Activated T-cell treated with anti-CD3 and anti-CD28 coated beads, Interleukin-2, amount 50 U/mL, for 4 hours (primary cell): ENCODE measurements at places on chromosomes 7 and 10. TPM values are rescaled to one million over a fixed set of nuclear protein-coding genes. Genes with fewer than 3 reads are reported as not detected.

The DCLRE1C gene
- 8.4 TPM for total RNA-seq

The VWC2 gene
- not detected for total RNA-seq

The ZNF25 gene
- 3.5 TPM for total RNA-seq

The SUMF2 gene
- 110 TPM for total RNA-seq

The NYAP1 gene
- total RNA-seq, result 0.11 TPM

The THNSL1 gene
- 3.4 TPM for total RNA-seq

The PNLIPRP1 gene
- total RNA-seq, result 0.90 TPM

The DNAH11 gene
- under 0.01 TPM for total RNA-seq

The ELOVL3 gene
- not detected for total RNA-seq

The ZNF488 gene
- total RNA-seq, result not detected

The GNA12 gene
- 25.7 TPM for total RNA-seq

The SNCG gene
- not detected for total RNA-seq

The LIPF gene
- not detected for total RNA-seq

The ZNF117 gene
- total RNA-seq, result 1.7 TPM

The SEMA3E gene
- total RNA-seq, result not detected

The PITX3 gene
- total RNA-seq, result not detected

The TFPI2 gene
- total RNA-seq, result 1.2 TPM

The MUC3A gene
- total RNA-seq, result 0.16 TPM

The VGF gene
- not detected for total RNA-seq

The GJD4 gene
- not detected for total RNA-seq

The WEE2 gene
- not detected for total RNA-seq

The ADAM22 gene
- total RNA-seq, result 1.8 TPM

The PTTG1IP2 gene
- total RNA-seq, result not detected

The RPP38 gene
- total RNA-seq, result 27.2 TPM

The SLC26A5 gene
- not detected for total RNA-seq

The PPP1R9A gene
- 0.08 TPM for total RNA-seq

The AZGP1 gene
- 0.34 TPM for total RNA-seq

The RTKN2 gene
- total RNA-seq, result 3.2 TPM

The LRRD1 gene
- not detected for total RNA-seq

The RET gene
- 0.41 TPM for total RNA-seq

The EPHA1 gene
- 1.5 TPM for total RNA-seq

The ICA1 gene
- total RNA-seq, result 0.41 TPM

The ZFAND4 gene
- total RNA-seq, result 10.6 TPM

The CFAP46 gene
- total RNA-seq, result 0.53 TPM

The SND1 gene
- total RNA-seq, result 267 TPM

The CPA2 gene
- 0.55 TPM for total RNA-seq

The ASB10 gene
- not detected for total RNA-seq

The SMIM30 gene
- 44.7 TPM for total RNA-seq

The EPO gene
- not detected for total RNA-seq

The CHAT gene
- not detected for total RNA-seq

The NCF1 gene
- not detected for total RNA-seq

The PIP gene
- total RNA-seq, result not detected

The DGKI gene
- 1.3 TPM for total RNA-seq

The PTPRZ1 gene
- total RNA-seq, result 0.05 TPM

The TACC2 gene
- 0.57 TPM for total RNA-seq

The YKT6 gene
- 114 TPM for total RNA-seq

The SLIT1 gene
- not detected for total RNA-seq

The TMEM213 gene
- total RNA-seq, result not detected

The CACNA2D1 gene
- total RNA-seq, result 0.03 TPM

The HOXA10 gene
- 0.10 TPM for total RNA-seq

The IL2RA gene
- 698 TPM for total RNA-seq

The JAKMIP3 gene
- total RNA-seq, result 0.08 TPM

The ANKRD30A gene
- not detected for total RNA-seq

The IFT22 gene
- 7.7 TPM for total RNA-seq
